ENCODE measurements at places on chromosomes 4 and X.

- DNase-seq: no peak
These were observed 27.9 kb upstream of the NAF1 start for GRCh38 chr4:163194593-163194992.

GRCh38 chrX:115584696-115585095 is 23.7 kb downstream of the PLS3 start:
- DNase-seq: no peak

DNA sequence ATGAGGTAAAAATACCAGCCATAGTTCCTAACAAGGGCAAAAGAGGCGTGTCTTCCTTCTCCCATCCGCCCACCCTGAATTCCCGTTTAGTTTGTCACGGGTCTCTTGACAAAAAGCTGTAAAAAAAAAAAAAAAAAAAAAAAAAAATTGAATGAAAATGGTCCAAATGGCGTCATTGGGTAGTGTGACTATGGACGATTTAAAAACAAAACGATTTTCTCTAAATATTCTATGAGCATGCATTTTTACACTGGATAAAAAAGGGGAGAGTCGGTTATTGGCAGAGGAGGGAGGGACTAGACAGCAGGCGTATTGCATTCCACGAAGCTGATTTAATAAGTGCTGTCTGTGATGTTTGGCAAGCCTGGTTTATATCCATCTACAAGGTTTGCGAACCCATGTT is at the start of gene FAM133A:
FAM133A (plus strand) TSS at position 338 of the 403 bp plus-strand sequence. CDS start 35,214 bp downstream, outside the sequence.
- DNase-seq: no peak

DNA sequence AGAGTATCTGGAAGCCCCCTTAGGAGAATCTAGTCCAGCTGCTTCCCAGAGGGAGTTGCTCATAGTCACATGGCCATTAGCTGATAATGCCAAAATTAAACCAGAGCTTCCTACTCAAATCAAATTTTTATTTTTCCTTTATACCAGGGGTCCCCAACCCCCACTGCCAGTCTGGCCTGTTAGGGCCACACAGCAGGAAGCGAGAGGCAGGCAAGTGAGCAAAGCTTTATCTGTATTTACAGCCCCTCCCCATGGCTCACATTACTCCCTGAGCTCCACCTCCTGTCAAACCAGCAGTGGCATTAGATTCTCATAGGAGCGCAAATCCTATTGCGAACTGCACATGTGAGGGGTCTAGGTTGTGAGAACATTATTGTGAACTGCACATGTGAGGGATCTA is 19.2 kb upstream of the TNIP3 start:
- DNase-seq: no peak

DNA sequence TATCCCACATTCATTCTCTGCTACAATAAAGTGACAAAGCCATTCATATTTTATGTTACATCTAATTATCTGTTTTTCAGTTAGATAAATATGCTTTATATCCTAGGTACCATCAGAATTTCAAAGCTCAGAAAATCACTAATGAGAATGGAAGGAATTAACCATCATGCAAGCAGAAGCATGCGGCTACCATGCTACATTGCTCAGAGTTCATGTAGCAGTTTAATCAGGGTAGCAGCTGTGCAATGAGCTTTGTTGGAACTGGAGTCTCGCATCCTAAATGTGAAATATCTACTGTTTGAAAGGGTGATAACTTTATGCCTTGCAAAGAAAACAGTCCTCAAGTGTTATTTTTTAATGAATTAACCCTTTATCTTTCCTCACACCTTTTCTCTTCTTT is 77.5 kb downstream of the SNCA start:
- no peak for DNase-seq

DNA sequence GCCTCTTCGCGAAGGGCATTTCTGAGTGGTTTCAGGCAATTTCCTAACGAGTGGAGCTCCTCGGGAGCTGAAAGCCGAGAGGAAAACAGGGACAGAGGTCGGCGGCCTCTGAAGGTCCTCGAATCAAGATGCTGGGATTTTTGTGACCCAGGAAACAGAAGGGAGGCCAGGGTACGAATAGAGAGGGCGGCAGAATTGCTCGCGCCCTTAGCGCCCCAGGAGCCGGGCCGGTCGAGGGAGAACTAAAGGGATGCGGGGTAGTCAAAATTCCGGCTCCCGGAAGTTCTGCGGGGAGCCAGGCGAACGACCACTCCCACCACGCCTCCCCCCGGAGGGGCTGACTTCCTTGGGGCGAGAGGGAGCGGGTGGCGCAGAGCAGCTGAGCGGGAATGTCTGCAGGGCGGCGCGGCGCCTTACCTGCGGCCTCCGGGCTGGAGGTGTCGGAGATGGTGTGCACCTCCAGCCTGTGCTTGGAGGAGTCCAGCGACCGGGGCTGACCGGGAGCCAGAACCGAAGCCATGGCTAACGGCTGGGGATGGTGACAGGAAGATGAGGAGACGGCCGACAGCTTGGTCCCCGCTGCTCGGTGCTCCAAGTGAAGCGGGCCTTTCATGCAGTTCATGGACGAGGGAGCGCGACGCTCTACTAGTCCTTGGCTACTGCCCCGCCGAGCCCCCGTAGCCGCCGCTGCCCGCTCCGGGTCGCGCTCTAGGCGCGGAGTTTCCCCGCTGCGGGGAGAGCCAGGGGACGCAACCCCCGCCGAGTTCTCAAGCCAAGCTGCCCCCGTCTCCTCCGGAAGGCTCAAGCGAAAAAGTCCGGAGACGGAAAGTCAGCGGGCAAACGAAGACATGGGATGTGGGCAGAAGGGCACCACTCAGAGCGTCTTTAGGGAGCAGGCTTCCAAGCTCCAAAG is 782 bp downstream of the PITX2 start:
- DNase-seq: no peak

- no peak for DNase-seq
These were observed at the start of gene GK2 for GRCh38 chr4:79408063-79408462. Gene GK2, minus strand, starts transcription at chr4:79408228. Its CDS starts 28 bp downstream, at chr4:79408200.

GRCh38 chr4:40750461-40751258 is 905 bp downstream of the NSUN7 start:
- DNase-seq: no peak

GRCh38 chr4:12447451-12447850 is 1018.8 kb upstream of the HS3ST1 start:
- DNase-seq: no peak

GRCh38 chr4:183532821-183533220 is 28.0 kb downstream of the ING2 start:
- DNase-seq: no peak

GRCh38 chrX:9091258-9091657 is 57.3 kb upstream of the FAM9B start:
- DNase-seq: no peak

GRCh38 chr4:10635091-10635490 is 49.5 kb downstream of the CLNK start:
- DNase-seq: no peak

DNA sequence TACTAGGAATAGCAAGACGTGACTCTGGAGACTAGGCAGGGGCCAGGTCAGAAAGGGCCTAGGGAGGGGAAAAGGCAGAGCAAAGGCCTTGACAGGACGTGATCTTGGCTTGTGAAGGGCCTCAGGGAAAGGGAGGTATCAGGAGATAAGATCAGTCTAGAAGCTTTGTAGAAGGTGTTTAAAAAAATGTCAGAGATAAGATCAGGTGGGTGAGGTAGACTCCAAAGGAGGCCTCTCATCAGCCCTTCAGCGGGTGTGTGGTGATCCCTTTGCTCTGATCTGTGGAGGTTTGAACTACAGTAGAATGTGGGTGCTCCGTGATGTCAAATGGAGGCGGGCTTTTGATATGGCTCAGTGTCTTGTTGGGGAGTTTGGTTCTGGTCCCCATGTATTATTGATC is 78.8 kb upstream of the PRPS1 start:
- DNase-seq: no peak

DNA sequence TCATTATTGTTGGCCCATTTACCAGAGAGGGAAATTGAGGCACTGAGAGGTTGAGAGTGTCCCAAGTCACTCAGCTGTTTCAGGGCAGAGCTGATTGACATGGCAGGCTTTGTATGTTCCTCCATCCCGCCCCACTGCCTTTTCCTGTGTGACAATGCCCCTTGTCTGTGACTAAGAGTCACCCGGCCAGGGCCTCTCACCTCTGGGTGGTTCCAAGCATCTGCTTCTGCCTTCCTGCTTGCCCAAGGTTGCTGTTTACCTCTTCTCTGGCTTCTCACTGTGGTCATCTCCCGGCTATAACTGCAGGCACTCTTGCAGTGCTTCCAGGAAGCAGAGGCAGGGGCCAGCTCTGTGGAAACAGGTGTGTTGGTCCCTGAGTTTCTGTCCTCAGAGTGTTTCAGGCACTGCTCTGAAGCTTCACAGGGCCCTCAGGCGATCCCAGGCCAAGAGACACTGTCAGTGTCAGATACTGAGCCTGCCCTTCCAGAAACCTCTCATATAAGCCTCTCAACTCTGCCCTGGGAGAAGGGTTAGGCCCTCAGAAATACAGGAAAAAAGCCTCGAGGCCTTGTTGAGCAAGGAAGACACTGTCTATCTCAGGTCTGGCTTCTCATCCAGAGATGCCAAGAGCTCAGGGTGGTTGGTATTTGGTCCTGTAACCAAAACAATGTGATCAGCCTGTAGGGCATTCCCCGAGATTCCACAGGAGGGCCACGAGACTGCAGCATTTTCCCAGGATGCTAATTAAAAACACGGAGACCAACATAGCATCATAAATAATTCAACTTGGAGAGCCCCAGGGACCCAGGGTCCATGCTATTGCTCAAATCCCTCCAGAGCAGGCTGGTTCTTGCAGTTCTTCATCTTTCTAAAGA is 42.0 kb upstream of the PROM1 start:
- no peak for DNase-seq

DNA sequence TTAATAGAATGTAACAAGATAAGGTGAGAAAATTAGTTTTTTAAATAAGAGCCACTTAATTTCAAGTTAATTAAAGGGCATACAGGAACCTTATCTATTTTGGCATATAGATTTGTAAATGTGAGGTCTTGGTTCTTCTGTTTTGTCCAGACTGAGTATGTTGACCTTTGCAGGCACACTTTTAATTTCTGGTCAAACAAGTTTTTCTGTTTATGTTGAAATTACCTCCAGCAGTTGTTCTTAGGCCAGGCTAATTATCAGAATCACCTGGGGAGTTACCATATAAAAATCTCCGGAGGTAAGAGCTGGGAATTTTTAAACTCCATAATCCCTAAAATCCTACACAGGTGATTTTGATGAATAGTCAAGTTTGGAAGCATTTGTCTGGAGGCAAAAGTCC is 227.4 kb upstream of the ANKRD50 start:
- no peak for DNase-seq

DNA sequence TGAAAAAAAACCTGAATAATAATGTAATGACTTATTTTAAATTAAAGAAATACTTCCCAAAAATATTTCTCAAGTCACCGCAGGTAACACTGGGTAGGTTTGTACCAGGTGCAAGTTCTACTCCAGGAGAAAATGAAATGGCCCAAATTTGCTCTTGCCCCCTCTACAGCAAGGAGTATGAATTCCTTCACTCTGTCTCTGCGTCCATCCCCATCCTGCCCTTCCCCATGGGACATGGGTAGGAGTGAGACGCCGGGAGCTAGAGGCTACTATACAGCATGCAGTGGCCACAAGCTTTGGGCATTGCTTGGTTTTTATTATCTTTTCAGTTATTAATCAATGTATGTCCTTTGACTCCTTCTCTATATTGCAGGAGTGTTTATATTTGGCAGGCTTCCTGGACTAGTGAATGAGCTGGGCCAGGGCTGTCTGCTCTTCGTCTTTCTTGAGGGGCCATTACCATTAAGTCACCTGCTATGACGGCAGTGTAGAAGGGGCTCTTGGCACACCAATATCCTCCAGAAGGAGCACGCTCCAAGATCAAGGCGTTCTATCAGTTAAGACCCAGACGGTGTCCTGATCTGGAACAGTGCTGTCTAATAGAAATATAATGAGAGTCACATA is 149.6 kb downstream of the ENPP6 start:
- no peak for DNase-seq

DNA sequence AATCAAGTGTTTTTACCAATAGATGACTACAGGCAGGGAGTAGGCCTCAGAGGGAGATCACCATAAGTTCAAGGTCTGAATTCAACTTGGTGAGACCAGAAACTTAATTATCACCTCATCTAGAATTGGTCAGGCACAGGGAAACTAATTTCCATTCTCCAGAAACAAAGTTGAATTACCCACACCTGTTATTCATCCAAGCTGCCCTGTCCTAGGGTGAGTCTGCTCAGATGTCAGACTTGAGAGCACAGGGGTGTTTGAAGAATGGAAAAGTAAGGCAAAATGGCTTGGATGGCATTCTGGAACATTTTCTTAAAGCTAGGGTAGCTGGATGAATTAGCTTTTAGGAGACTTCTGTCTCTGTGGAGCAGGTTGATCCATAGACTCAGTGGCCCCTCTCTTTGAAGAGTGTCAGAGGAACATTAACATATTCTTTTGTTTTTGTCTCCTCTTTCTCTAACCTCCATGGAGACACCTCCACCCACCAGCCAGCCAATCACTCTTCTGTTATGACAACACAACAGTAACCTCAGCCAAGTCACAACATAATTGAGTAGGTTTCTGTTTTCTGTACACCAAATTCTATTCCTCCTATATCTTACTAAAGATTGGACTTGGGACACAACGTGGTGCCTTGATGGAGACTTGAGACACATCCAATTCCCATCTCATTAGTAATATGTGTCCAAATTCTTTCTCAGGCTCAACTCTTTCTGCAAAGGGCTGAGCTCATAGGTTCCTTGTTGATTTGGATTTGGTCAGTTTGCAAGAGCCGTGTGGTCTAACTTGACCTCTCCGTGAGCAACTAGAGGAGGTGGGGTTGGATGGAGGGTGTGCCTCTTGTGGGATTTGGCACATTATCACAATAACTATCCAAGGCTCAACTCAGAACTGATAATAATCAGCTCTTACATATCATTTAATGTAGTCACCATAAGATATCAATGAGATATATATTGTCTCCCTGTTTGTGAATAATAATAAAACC is 45.1 kb downstream of the VSIG4 start:
- no peak for DNase-seq

DNA sequence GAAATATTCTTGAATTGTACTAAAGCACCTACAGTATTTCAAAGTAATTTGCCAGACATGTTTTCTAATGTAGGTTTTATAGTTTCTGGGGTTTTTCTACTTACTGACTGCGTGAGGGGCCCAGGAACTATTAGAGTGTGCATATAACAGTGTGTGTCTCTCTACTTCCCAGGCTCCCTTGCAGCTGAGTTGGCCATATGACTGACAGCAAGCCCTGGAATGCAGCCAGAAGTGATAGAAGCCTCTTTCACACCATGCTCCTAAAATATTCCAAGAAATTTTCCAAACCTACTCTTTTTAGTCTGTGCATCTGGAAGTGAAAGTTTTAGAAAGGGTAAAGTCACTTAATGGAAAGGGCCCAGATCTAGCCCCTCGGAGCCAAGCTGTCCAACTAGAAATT is 96.7 kb upstream of the SLC7A11 start:
- DNase-seq: no peak

- DNase-seq: no peak
These were observed 112.2 kb upstream of the ENPP6 start for GRCh38 chr4:184329659-184330400.

- no peak for DNase-seq
These were observed 20.0 kb downstream of the SH3KBP1 start for GRCh38 chrX:19867411-19867732.

- DNase-seq: no peak
These were observed 132.4 kb downstream of the RPA4 start for GRCh38 chrX:97016106-97016505.

GRCh38 chrX:115058276-115058675 is 40.9 kb upstream of the IL13RA2 start:
- DNase-seq: no peak

- DNase-seq: no peak
These were observed 70.6 kb downstream of the ARSJ start for GRCh38 chr4:113908829-113909228.

- no peak for DNase-seq
These were observed 228.1 kb upstream of the PPARGC1A start for GRCh38 chr4:24117975-24118374.

- no peak for DNase-seq
These were observed 79.8 kb downstream of the HCCS start for GRCh38 chrX:11190745-11191510.

- no peak for DNase-seq
These were observed 39.7 kb upstream of the SPRY1 start for GRCh38 chr4:123356921-123357320.
